ENCODE measurements at places on chromosomes 7 and 10.

DNA sequence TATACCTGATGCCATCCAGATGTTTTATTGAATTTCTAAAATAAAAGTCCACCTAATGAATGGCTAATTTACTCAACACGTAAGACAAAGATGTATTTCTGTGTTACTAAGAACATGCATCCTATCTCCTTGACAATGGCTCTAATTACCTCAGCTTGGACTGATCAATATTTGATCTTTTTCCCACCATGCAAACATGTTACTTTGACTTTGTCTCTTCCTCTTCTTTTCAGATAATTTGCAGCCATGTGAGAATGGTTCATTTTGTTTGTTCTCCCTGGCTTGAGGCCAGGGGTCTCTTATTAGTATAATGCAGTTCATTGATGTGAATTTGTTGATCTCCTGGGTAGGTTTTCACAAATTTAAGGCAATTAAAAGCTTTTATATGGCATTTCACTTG is 302.1 kb downstream of the ADK start:
- no peak overlapping the region for H3K27ac ChIP-seq
- H3K27me3 ChIP-seq, result no peaks in the 10 kb centered on the region
- no peak overlapping the region for H3K4me3 ChIP-seq
- no peak for DNase-seq
- no peaks in the 10 kb centered on the region for H3K4me1 ChIP-seq

DNA sequence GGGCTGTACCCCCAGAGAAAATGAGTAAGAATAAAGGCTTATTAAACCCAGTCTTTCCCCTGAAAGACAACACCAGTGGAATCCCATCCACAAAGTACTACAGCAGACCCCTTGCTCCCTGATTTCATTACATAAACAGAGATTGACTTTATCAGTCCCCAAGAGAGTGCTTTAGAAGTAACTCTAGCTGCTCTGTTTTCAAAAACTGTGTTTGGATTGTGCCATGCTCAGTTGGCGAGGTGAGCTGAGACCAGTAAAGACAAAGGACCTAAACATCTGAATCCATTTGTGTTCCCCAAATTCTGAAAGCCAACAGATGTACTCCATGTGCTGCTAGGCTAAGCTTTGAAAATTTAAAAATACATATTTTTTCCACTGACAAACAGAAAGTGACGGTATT is 127.0 kb downstream of the ATE1 start:
- no peaks in the 10 kb centered on the region for H3K36me3 ChIP-seq
- DNase-seq, result no peak
- no peaks in the 10 kb centered on the region for H3K27me3 ChIP-seq
- H3K4me1 ChIP-seq, result no peaks in the 10 kb centered on the region
- no peak overlapping the region for H3K27ac ChIP-seq

GRCh38 chr10:80589726-80590373 is 52.1 kb downstream of the SH2D4B start:
- no peaks in the 10 kb centered on the region for H3K4me1 ChIP-seq
- H3K4me3 ChIP-seq, result no peak overlapping the region
- no peak for DNase-seq
- H3K27me3 ChIP-seq, result no peaks in the 10 kb centered on the region

GRCh38 chr7:28890137-28890536 is 68.0 kb downstream of the TRIL start:
- no peaks in the 10 kb centered on the region for H3K4me1 ChIP-seq
- H3K4me3 ChIP-seq, result no peak overlapping the region
- H3K27me3 ChIP-seq, result no peaks in the 10 kb centered on the region
- no peaks in the 10 kb centered on the region for H3K36me3 ChIP-seq
- no peak for DNase-seq

- no peaks in the 10 kb centered on the region for H3K27me3 ChIP-seq
- H3K4me3 ChIP-seq, result no peak overlapping the region
- H3K36me3 ChIP-seq, result no peaks in the 10 kb centered on the region
These were observed 5.6 kb upstream of the EMX2 start for GRCh38 chr10:117536866-117537435.
